ENCODE measurements at places on chromosomes 2 and 18.

DNA sequence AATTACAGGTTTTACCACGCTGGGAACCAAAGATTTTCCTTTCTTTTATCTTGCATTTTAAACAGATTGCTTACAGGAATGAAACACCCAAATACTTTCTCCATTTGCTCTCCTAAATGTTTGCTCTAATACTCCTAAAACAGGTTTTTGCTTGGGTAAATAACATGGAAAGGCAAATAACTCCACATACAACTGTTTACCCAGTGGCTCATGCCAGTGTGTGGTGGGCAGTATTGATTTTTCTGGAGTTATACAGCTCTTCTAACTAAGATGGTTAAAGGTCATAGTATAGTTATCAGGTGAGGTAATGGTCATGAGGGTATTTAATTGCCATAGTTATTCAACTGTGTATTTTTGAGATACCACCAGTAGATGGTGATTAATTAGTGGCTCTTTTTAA lies 61.2 kb upstream of the RAB27B start:
- no peak for DNase-seq

DNA sequence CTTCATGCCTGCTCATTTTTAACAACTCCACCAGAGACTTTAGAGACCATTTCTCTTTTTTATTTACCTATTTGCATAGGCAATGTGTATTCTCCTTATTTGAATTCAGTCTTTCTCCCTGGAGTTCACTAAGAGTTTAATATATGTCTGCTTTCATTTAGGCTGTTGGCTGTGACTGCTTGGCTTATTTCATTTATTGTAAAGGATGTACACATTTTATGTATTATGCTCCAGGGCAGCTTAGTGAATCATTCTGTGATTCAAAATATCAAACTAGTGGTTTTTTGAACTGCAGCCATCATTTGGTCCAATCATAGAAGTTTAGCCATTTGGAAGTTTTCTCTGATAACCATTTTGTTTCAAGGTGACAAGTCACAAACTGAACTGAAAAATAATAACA lies 229.6 kb downstream of the LPIN1 start:
- DNase-seq = no peak

DNA sequence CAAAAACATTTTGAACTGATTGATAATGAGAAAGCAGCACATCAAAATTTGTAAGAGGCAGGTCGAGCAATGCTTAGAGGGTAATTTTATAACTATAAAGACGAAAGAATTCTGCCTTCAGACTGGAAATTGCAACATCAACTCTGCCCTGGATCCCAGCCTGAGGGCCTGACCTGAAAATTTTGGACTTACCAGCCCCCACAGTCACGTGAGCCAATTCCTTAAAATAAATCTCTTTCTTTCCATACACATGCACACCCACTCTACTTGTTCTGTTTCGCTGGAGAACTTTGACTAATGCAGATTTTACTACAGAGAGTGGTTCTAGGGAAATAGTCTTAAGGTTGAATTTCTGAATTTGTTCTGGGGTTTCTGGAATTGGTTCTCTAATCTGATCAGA lies 14.6 kb upstream of the ACOXL start:
- DNase-seq = no peak

- DNase-seq = no peak
These were observed 277.6 kb downstream of the EXOC6B start for GRCh38 chr2:72548081-72548764.

- no peak for DNase-seq
These were observed 99.2 kb upstream of the ITGA4 start for GRCh38 chr2:181357979-181358378.

DNA sequence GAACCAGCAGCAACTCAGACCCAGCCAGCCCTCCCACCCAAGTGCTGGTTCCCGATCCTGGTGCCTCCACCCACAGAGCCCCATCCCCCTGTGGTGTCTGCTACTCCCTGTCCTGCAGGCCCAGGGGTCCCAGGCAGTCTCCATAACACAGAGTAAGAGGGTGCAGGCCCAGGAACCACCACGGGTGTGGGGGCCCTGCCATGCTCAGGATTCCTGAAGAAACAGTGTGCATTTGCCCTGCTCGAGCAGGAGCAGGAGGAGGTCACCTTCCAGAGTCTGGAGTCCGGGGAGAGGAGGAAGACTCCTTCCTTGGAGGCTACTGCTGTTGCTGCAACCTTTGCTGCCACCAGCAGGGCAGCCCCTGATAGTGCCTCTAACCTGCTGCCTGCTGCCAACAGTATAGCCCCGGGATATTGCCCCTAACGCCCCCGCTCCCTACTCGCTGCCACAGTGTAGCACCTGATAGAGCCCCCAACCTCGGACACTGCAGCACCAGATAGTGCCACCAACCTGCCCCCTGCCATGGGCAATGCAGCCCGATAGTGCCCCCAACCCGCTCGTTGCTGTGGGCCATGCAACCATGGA lies 46.8 kb upstream of the ANKRD62 start:
- no peak for DNase-seq

DNA sequence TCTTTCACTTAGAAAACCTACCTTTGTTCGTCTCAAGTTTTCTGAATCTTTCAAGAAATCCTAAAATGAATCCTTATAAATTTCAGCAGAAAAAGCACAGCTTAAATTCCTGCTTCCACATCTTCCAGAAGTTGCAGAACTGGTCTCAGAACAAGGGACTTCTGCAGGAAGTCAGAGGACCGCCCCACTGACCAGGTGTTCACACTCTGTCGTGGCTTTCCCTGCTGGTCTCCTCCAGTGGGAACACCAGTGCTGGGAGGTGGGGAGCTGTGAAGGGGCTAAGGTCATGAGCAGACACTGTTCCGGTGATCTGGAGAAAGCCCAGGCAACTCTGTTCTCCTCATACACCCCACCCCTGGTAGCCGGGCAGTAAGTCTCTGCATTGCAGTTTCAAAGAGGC lies 3.5 kb downstream of the FAM110C start:
- DNase-seq = no peak

DNA sequence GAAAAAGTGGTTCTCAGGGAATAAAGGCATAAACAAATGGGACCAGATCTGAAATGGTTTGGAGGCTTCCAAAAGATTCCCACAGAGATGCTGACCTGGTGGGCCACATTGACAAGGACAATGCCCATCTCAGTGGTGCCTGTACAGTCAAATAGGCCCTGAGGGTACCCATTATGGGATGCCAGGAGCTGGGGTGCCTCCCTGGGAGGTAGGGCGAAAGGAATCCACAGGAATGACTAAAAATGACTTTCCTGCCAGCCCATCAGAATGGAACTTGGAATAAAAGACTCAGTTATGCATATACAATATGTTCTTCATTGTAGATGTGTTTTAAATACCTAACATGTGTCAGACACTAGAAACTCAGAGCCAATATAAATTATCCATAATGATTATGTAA lies 248.5 kb downstream of the RNF144A start:
- DNase-seq = no peak

GRCh38 chr2:71671203-71671854 lies 218.0 kb downstream of the DYSF start:
- no peak for DNase-seq

GRCh38 chr2:207883002-207883780 lies 113.5 kb upstream of the FZD5 start:
- DNase-seq = no peak

Data from EH (cell line).